ENCODE measurements at places on chromosomes 1 and 21. TPM values are rescaled to one million over a fixed set of nuclear protein-coding genes. Genes with fewer than 3 reads are reported as not detected.

The ESPN gene
- total RNA-seq = 11.1 TPM

The TRAF3IP3 gene
- not detected for total RNA-seq

- no peak for DNase-seq
These were observed 10.4 kb upstream of the GPR137B start for GRCh38 chr1:236131916-236132315.

GRCh38 chr21:22516230-22516629, 1518.0 kb downstream of the NCAM2 start:
- DNase-seq = no peak

- no peak for DNase-seq
These were observed 130.3 kb upstream of the EDN2 start for GRCh38 chr1:41614818-41615217.
